GM04503 (cell line): ENCODE measurements at places on chromosomes 3 and 15.

DNA sequence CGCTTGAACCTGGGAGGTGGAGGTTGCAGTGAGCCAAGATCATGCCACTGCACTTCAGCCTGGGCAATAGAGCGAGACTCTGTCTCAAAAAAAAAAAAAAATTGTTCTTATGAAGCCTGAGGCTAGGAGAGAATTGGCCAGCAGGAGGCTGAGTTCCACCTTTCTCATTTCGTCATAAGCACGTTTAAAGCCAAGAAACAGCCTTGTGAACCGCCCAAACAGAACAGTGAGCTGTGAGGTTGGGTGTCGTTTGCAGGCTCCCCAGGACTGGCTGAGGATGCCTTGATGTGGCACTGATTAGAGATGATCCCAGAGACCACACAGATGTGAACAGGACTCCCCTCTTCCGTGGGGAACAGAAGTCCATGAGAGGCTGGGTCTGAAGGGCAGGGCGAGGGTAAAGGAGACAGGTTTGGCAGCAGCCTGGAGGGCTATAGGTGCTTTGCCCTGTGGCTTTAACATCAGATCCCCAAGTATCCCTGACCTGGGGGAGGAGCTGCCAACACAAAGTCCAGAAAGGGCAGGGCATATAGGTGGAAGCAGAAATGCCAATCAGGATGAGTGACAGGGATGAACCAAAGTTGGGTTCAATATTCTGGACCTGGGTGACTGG is 52.9 kb downstream of the CLEC3B start:
- no peak for DNase-seq

DNA sequence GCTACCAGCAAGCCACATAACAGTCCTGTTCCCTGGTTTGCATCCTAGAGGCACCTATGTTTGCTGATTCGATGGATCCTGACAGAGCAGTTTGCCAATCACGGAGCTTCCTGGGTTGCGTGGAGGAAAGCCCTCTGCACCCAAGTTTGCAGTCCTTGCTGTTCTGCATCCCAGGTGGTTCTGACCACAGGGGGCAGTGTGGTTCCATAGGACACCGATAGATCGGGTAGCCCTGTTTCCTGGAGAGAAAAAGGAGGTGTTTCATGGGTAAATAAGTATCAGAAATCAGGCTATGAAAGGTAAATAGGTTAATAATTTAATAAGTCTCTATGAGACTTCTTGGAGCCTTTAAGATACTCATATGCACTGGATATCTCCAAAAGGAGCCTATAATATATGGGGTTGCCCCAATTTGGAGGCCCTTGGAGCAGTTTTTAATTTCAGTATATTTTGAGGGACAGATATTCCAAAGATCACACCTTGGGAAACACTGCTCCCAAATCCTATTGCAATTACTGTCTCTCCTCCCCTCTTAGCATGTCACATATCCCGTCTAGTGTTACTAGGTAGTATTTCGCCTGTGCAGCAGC is 194.6 kb upstream of the TPM1 start:
- DNase-seq: no peak

DNA sequence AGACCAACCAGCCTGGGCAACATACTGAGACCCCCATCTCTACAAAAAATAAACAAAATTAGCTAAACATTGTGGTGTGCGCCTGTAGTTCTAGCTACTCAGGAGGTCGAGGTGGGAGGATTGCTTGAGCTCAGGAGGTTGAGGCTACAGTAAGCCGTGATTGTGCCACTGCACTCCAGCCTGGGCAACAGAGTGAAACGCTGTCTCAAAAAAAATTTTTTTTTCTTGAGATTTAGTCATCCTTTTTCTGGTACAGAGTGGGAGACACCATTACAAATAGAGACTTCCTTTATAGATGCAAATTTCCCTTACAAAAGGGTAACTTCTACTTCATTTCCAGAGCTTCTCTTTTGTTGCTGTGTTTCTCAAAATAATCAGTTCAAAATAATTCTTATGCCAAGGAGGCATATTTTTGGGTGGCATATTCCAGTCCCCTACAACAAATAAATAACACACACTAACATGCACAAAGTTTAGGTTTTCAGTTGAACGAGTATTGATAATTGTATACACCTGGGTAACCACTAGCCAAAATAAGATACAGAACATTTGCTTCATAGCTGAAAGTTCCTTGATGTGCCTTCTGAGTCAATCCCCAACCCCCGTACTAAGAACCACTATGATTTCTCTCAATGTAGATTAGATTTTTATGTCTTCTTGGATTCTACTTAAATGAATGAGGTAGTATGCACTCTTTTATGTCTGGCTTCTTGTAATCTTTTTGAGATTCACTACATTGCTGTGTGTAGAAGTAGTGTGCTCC is 248.9 kb upstream of the PROK2 start:
- DNase-seq: no peak

- no peak for DNase-seq
These were observed 113.2 kb downstream of the EEFSEC start for GRCh38 chr3:128266453-128266852.

- DNase-seq: peak; percentile 97
These were observed 48.5 kb upstream of the CHST2 start for GRCh38 chr3:143070977-143071551.

DNA sequence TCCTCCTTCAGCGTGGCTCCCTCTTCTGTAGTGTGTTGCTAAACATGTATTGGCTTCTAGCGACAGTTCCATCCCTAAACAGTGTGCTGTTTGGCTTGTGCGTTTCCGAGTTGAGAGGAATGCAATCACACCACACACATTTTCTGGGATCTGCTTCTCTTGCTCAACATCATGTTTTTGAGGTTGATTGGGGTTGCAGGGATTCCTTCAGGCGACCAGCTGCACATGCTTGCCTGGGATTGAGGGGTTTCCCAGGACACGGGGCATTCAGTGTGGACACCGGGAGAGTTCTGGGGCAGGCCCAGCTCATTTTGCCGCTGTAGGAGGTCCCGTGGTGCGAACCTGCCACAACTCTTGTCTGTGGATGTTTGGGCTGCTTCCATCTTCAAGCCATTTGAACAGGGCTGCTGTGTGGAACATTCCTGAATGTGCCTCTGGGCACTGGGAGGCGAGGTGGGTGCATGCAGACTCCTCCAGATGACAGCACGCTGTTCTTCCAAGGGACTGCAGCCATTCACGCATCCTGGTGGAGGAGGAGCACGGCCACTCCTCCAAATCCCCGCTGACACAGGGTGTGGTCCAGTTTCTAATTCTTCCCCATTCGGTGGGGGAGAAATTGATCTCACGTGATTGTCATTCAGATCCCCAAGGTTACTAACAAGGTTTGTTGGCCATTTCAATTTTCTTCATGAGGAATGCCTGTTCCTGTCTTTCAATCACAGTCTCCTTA is 82.8 kb downstream of the PLXNA1 start:
- peak; percentile 44 for DNase-seq

- no peak for DNase-seq
These were observed 116.0 kb downstream of the TBC1D5 start for GRCh38 chr3:17626395-17626794.

- no peak for DNase-seq
These were observed 137.7 kb downstream of the TPRG1 start for GRCh38 chr3:189309400-189309975.

GRCh38 chr15:92882697-92883162 is 17.4 kb upstream of the CHD2 start:
- DNase-seq: no peak

DNA sequence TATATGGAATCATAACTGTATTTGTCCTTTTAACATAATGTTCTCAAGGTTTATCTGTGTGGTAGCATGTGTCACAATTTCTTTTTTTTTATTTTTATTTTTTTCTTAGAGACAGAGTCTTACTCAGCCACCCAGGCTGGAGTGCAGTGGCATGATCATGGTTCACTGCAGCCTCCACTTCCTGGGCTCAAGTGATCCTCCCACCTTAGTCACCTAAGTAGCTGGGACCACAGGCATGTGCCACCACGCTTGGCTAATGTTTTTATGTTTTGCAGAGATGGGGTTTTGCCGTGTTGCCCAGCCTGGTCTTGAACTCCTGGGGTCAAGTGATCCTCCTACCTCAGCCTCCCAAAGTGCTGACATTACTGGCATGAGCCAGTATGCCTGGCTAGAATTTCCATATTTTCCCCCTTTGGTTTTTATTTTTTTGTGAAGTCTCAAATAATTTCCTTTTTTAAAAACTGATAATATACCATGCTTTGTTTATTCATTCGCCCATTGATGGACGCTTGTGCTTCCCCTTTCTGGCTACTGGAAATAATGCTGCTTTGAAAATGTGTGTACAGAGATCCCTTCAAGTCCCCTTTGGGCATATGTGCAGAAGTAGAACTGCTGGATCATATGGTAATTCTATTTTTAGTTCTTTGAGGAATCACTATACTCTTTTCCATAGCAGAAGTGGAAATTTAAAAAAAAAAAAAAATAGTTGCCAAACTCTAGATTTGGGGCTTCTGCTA is 28.4 kb downstream of the TMEM40 start:
- DNase-seq: no peak

- no peak for DNase-seq
These were observed 3.0 kb downstream of the MEF2A start for GRCh38 chr15:99568625-99569352.
